ENCODE measurements at places on chromosomes 4 and X. TPM values are rescaled to one million over a fixed set of nuclear protein-coding genes. Genes with fewer than 3 reads are reported as not detected.

Gene GPR34
- 7.3 TPM for total RNA-seq

Gene NDP
- 27.3 TPM for total RNA-seq

Gene FAM241A
- 6.5 TPM for total RNA-seq

GRCh38 chr4:124121461-124121971 lies 591.0 kb downstream of the ANKRD50 start:
- DNase-seq = no peak

DNA sequence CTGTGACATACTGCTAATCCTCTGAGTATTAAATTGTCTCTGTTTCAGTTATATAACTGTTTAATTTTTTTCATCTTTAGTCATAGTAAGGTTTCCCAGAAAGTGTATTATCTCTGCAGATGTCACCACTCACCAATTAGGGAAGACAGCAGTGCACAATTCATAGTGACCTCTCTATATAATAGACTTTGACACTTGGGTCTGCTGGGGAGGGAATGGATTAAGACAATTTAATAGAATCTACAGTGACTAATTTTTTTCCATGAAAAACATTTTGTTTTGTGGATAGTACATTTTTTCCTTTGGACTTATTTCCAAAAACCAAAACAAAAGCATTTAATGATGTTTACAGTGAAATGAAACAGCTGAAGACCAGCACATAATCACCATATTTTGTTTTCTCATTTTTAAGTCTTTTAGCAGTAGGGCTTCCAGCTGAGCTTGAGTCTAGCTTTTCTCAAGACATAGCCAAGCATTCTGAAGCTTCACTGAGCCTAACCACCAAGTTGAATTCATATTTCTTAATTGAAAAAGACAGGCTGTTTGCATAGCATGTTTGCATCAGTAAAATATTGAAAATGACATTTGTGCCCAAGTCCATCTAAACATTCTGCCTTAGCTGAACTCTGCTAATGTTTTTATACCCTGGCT lies 69.5 kb downstream of the PCDH19 start:
- no peak for DNase-seq

DNA sequence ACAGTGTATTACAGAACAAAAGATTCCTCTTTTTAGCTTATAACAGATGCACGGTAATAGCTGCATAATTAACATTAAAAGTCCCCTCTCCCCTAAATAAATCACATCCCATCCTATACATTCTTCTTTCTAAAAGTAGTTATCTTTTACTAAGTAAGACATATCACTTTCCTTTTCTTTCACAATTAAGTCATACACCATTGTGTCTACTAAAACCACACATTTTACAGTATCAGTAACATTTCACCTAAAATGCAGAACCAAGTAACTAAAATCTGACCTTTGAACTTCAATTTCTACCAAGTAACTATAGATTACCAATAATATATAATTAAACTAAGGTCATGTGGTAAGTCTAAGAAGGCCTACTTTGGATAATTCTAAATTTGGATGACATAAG lies 14.2 kb downstream of the DHX15 start:
- DNase-seq = no peak

DNA sequence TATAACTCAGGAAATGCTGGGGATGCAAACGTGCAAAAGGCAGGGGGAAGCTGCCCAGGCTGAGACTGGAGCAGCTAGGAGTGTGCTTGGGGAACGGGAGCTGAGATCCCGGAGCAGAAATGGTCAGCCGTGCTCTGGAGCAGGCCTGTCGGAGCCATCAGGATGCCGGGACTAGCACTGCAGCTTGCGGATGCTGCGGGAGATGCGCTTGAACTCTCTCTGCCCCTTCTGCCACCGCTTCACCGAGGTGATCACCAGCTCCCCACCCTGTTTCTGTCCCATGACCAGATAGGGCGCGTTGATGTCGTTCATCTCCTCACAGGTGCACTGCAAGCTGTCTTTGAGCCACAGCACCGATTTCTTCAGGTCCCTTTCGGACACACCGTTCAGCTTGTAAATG lies 7.6 kb downstream of the SFRP2 start:
- no peak for DNase-seq

GRCh38 chr4:6576512-6576911 lies 1.5 kb downstream of the MAN2B2 start:
- DNase-seq = no peak

GRCh38 chr4:162366146-162366545 lies 202.3 kb upstream of the FSTL5 start:
- DNase-seq = no peak

DNA sequence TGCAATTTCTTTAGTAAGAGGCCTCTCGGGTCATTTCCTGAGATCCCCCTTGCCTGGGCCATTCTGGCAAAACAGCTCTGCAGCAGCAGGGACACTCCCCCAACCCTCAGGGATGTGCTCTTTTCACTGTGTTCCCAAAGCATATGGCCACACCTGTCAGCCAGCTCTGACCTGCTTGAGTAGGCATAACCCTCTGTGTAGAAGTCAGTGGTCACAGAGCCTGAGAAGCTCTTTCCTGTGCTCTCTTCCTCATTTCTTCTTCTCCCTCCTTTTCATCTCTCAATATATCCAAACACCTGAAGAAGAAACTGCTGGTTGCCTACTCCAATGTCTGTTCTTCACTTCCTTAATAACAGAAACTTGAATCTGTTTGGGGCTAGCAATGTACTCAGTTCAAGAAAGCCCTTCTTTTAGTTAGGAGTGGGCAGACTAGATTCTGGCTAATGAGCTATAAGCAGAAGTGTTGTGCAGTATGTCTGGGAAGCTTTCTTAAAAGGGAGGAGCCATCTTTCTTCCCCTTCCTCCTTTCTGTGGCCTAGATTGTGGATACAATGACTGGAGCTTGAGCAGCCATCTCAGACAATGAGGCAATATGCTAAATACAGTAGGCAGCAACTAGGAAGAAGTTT lies 73.3 kb downstream of the PRPS1 start:
- DNase-seq = no peak

DNA sequence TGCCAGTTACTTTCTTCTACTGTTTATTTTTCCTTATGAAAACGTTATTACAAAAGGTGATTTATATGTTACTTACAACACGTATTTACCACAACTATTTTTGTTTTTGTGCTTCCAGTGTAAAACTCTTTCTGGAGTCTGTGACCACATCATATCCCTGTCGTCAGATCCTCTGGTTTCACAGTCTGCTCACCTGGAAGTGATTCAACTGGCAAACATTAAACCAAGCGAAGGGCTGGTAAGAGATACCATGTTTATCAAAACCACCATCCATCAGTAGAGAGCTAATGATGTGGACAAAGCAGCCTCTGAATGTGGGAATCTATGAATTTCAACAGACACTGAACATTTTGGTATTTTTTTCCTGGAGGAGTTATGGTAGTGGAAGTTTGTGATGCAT lies 116.1 kb downstream of the CNKSR2 start:
- no peak for DNase-seq

DNA sequence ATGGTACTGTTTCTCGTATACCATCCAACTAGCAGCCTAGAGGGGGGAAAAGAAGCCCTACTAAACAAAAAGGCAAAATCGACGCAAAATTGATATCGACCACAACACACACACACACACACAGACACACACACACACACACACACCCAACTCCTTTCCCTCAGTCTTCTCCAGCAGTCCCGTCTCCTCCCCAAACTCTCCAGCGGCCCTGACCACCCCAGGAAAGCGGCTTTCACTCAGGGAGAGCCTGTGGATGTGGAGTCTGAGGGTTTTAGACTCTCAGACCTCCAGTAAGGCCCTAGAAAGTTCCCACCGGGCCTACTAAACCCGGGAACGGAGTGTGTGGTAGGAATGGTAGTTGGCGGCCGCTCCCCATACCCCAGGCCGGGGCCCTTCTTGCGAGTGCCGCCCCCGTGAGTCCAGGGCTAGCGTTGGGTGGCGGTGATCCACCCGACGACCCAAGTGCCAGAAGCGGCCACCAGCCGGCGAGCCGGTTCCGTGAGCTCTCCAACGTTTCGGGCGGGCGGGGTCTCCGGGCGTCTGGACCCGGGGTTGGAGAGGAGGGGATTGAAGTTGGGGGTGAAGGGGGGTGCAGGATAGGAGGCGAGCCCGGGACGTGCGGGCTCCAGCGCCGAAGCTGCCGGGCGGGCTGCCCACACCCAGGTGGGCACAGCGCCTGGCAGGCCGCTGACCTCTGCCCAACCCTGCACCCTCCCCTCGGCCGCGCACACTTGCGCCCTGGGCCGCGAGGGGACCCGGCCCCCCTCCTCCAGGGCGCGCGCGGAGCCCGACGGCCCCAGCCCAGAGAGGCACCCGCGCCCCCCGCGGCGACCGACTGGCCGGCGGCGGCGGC lies 13.7 kb downstream of the ARX start:
- DNase-seq = no peak
